Activated CD8-positive, alpha-beta memory T cell treated with anti-CD3 and anti-CD28 coated beads for 24 hours (primary cell): ENCODE measurements at places on chromosomes 5 and 9.

- DNase-seq: no peak
Observed at GRCh38 chr5:59798862-59799667, 94.5 kb downstream of the PDE4D start.

GRCh38 chr9:137396227-137396626, 26.7 kb downstream of the EXD3 start:
- DNase-seq: no peak

DNA sequence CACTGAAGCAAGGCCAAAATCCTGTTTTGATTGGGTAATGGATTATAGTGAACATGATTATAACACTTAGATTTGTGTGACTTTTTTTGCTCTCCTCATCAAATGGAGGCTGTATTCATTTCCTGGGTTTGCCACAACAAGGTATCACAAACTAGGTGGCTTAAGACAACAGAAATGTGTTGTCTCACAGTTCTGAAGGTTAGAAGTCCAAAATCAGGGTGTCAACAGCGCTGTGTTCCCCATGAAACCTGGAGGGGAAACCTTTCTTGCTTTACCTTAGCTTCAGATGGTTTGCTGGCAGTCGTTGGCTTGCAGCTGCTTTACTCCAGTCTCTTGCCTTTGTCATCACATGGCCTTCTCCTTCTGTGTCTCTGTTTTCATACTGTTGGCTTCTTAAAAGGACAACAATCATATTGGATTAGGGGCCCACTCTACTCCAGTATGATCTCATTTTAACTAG, 32.4 kb downstream of the CDC42SE2 start:
- DNase-seq: no peak

- DNase-seq: no peak
Observed at GRCh38 chr9:7186175-7186574, 428.4 kb downstream of the KDM4C start.

- peak; percentile 84 for DNase-seq
Observed at GRCh38 chr5:1111727-1112289, at the start of gene SLC12A7. TSS of gene SLC12A7 (minus strand) at chr5:1112063. CDS start at chr5:1111991, 72 bp downstream.

GRCh38 chr9:124784509-124784908, 7.6 kb downstream of the OLFML2A start:
- no peak for DNase-seq

- DNase-seq: no peak
Observed at GRCh38 chr9:113454914-113455761, 8.4 kb upstream of the RGS3 start.

- DNase-seq: no peak
Observed at GRCh38 chr5:111706345-111706744, 50.6 kb downstream of the NREP start.

DNA sequence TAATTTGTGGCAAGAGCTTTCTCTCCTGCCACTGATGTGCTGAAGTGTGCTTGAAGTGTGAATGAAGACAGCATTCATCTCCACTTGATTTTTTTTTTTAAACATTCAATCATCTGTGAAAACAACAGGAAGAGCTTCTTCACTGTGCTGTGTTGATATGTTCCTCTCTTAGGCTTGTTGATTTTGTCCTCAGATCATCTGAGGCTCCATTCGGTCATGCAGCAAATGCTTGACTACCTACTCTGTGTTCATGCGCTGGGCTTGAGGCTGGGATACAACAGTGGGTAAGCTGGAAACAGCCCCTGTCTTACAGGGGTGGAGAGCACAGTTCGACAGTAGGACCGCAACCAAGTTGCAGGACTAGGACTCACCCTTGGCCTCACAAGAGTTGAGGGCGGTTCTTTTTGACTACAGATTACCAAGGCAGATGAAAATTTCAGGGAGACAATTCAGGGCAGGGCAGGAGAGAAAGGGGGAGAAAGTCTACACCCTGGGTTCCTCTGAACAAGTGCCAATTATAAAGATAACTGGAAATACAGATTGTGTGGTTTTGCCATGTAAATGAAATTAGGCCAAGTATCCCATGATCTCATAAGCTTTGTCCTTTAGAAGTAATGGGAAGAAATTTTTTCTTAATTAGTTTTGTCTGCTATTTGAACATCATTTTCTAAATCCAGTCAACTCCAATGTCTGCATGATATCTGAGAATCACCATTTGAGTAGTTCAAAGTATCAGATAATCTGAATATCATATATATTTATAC, 31.0 kb upstream of the F2R start:
- no peak for DNase-seq
